ENCODE measurements at places on chromosomes 7 and 10. TPM values are rescaled to one million over a fixed set of nuclear protein-coding genes. Genes with fewer than 3 reads are reported as not detected.

- peaks cover 40% of the 10 kb centered on the region for H3K36me3 ChIP-seq
- H3K4me1 ChIP-seq: peaks cover 48% of the 10 kb centered on the region
- H3K27me3 ChIP-seq: no peaks in the 10 kb centered on the region
- no peak for DNase-seq
These were observed 55.0 kb downstream of the WAC start for GRCh38 chr10:28587970-28588290.

- no peak overlapping the region for H3K4me3 ChIP-seq
- no peak for DNase-seq
- H3K36me3 ChIP-seq: peaks cover 7% of the 10 kb centered on the region
- no peak overlapping the region for H3K27ac ChIP-seq
- no peaks in the 10 kb centered on the region for H3K27me3 ChIP-seq
- H3K4me1 ChIP-seq: no peaks in the 10 kb centered on the region
These were observed 76.6 kb downstream of the NDUFB2 start for GRCh38 chr7:140773104-140773503.

DNA sequence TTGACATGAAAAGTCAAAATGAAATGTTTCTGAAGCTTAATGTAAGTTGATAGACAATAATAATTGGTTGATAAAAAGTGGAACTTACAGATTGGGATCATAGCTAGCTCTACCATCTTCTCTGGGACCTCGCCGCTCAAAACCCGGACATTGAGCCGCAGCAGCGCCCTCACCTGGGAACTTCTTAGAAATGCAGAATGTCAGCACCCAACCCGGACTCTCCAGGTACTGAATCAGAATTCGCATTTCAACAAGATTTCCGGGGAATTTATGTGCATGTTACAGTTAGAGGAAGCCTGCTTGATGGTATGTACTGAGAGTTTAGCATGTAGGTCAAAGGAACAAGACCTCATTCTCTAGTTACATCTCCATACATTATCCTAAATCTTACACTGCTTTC is 36.7 kb upstream of the ABLIM1 start:
- DNase-seq: no peak
- no peaks in the 10 kb centered on the region for H3K36me3 ChIP-seq
- no peak overlapping the region for H3K27ac ChIP-seq
- H3K4me1 ChIP-seq: peaks cover 7% of the 10 kb centered on the region
- H3K27me3 ChIP-seq: peaks cover 28% of the 10 kb centered on the region

DNA sequence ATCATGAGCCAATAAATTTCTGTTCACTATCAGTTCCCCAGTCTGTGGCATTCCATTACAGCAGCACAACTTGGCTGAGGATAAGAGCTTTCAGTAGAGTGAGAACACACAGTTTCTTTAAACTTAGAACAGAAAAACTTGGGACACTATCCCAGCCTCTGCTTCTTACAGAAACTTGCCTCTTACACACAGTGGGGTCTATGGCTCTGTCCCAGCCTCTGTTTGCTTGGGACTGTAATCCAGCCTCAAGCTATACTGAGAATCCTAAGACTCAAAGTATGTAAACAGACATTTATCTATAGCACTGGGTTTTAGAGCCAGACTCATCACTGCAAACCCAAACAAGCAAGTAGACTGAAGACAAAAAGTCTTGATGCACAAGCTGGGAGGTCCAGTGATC is 355.8 kb upstream of the VSTM2A start:
- no peaks in the 10 kb centered on the region for H3K4me1 ChIP-seq
- H3K4me3 ChIP-seq: no peak overlapping the region
- no peaks in the 10 kb centered on the region for H3K36me3 ChIP-seq

GRCh38 chr7:5777932-5778331 is 3.5 kb downstream of the RNF216 start:
- H3K4me3 ChIP-seq: no peak overlapping the region
- peaks cover 48% of the 10 kb centered on the region for H3K4me1 ChIP-seq
- H3K27me3 ChIP-seq: no peaks in the 10 kb centered on the region
- DNase-seq: no peak
- peaks cover 24% of the 10 kb centered on the region for H3K36me3 ChIP-seq

GRCh38 chr7:24912874-24913514 is 67.0 kb downstream of the OSBPL3 start:
- H3K36me3 ChIP-seq: peaks cover 39% of the 10 kb centered on the region
- no peak for DNase-seq
- peaks cover 82% of the 10 kb centered on the region for H3K4me1 ChIP-seq
- no peak overlapping the region for H3K4me3 ChIP-seq
- H3K27ac ChIP-seq: peak overlapping the region; percentile 79

DNA sequence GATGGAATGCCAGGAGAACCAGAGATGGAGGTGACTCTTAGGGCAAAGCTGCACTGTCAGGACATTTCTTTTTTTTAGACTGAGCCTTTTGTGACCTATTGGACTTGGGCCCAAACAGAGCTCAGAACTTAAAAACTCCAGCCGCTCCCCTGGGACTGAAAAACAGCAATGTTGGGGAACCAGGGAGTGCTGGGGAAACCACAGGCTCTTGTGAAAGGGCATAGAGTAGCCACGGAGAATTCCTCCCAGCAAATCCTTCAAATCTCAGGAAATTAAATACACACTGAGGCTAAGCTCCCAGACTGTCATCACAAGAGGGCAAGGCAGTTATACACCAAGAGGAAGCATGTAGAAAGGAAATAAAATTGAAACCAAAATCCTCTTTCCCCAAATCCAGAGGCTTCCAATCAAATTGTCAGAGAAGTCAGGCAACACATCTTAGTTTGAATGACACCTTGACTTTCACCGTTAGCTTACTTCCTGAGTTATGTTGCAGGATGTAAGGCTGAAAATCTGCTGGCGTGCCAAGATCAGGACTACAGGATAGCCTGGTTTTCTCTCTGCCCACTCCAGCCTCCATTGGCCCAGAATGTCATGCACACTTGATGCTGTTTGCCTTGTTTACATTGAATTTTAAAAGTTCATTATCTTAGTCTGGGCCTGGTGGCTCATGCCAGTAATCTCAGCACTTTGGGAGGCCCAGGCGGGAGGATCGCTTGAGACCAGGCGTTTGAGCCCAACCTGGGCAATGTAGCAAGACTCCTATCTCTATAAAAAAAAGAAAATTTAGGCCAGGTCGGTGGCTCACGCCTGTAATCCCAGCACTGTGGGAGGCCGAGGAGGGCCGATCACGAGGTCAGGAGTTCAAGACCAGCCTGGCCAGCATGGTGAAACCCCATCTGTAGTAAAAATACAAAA is 2.6 kb upstream of the RFC2 start:
- H3K27me3 ChIP-seq: no peaks in the 10 kb centered on the region
- no peak overlapping the region for H3K27ac ChIP-seq
- H3K4me1 ChIP-seq: peaks cover 15% of the 10 kb centered on the region
- no peak for DNase-seq

DNA sequence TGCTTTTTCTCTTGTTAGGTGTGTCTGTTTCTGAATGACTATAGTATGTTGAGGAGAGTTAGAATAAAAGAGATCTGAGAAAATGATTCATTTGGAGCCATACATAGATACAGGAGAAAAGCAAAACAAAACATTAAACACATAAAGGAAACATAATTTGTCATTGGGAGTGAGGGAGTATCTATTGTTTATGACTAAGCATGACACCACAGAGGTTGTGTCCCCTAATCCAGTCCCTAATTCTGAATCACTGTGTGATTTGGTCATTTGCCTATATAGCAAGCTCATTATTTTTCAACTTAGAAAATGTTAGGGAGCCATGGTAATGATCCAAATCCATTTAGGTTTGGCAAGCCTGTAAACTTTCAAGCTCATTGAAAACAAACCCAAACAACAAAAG is 132.3 kb upstream of the BMPER start:
- no peak overlapping the region for H3K4me3 ChIP-seq
- no peak for DNase-seq
- peaks cover 6% of the 10 kb centered on the region for H3K4me1 ChIP-seq
- H3K27ac ChIP-seq: no peak overlapping the region

DNA sequence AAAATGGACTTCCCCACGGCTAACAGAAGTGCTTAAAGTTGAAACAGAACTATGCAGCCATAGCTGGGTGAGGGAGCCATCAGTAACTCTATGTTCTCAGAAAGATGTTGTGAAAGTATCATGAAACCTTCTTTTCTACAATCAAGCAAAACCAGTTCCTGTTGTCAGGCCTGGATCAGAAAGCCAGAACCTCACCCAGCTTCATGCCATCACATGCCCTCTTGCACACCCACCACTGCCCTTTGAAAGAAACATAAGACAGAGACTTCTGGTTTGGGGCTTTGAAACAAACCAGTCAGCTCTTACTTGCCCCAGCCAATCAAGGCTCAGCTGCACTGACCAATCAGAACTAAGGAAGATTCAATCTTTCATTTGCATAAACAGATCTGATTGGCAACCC is 230.8 kb upstream of the FERD3L start:
- no peaks in the 10 kb centered on the region for H3K4me1 ChIP-seq
- DNase-seq: no peak
- H3K36me3 ChIP-seq: no peaks in the 10 kb centered on the region
- H3K27me3 ChIP-seq: no peaks in the 10 kb centered on the region
- H3K4me3 ChIP-seq: no peak overlapping the region

DNA sequence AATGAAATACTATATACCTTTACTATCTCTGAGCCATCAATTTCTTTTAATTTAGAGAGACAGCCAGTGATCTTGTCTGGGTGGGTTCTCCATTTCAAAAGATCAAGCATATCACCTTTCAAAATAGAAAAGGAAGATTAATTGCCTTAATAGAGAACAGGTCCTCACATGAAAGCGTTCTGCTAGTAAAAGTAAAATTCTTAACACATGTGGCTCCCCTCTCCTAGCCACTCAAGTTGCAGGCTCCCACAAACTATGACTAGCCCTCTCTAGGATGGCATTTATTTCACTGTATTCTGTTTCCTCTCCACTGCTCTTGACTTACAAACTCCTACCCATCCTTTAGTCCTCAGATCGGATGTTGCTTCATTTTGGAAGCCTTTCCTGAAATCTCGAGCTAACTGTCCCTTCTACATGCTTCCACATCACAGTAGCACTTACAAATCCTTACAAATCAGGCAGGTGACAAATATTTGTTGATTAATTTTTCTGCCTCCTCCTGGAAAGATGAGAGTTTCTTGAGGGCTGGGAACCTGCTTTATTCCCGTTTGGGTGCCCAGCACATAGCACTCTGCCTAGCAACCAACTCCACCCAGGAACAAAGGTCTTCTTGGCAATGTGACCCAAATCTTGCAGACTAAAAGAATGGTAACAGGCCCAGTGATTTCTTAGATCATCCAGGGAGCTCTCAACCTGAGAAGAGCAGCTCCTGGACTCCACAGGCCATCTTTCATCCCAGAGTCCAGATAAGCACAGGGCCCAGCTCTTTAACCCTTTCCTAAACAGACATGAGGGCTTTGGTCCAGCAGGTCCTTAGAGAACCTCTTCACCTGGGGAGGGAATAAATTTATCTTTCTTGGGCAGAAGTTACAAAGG is 310.4 kb upstream of the IMMP2L start:
- no peak overlapping the region for H3K27ac ChIP-seq
- no peaks in the 10 kb centered on the region for H3K36me3 ChIP-seq
- no peaks in the 10 kb centered on the region for H3K27me3 ChIP-seq
- no peak overlapping the region for H3K4me3 ChIP-seq
- H3K4me1 ChIP-seq: no peaks in the 10 kb centered on the region
- DNase-seq: no peak

DNA sequence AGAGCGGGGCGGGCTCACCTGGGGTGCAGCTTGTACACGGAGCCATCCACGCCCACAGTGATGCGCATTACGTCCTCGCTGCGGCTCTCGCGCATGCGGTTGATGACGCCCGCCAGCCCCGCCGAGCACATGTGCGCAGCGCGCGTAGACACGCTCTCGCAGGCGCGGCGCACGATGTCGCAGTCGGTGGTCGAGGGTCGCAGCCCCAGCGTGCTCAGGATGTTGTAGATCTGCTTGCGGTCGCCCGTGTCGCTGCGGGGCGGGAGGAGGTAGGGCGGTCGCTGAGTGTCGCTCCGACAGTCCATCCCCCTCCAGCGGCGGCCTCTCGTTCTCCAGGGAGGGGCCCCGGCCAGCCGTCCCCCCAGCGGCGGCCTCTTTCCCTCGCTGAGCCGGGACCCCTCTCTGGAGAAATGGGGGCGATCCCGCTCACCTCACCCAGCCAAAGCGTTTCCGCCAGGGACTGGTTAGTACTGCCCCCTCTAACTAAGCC is 4.4 kb upstream of the MYL7 start:
- DNase-seq: peak; percentile 41
- H3K27ac ChIP-seq: peak overlapping the region; percentile 82

DNA sequence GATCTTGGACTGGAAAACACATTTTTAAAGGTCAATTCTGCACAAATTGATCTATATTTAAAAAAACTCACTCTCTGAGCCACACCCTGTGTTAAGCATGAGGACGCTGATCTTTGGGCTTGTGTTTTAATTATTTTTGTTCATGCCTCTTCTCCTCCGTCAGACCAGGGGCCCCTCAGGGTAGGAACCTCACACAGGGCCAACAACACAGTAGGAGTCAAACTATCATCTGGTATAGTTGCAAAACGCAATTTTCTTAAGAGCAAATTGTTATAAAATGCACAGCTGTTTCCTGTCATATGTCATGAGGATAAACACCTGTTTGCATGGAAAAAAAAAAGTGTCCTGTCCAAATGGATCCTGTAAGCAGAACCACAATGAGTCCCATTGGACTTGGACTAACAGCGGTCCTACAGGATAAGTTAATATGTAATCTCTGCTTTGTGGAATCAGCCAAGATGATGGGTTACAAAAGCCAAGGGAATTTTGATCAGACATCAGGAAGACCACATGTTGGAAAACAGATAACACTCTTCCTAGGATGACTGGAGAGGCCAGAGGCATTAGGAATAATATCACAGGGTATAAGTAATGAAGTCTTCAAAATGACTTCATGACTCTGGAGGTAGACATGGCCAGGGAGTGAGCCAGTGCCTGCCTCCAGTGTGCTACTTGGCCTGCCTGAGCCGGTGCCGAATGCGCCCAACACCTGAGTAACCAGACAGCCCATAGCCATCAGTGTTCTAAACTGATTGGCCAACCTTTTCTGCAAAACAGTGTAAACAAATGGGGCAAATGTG is 184.9 kb upstream of the ADCY1 start:
- no peak overlapping the region for H3K4me3 ChIP-seq
- no peaks in the 10 kb centered on the region for H3K36me3 ChIP-seq
- H3K27me3 ChIP-seq: no peaks in the 10 kb centered on the region

The SNX10 gene
- total RNA-seq: 48.3 TPM

The HOXA11 gene
- not detected for total RNA-seq

The TMEM213 gene
- not detected for total RNA-seq

The MOGAT3 gene
- total RNA-seq: not detected

The SERPINE1 gene
- total RNA-seq: 0.36 TPM
